Stimulated activated CD4-positive, alpha-beta T cell treated with anti-CD3 and anti-CD28 coated beads, TNF-alpha, amount 100 ng/mL, for 1 hour (primary cell): ENCODE measurements at places on chromosomes 5 and 9.
A peak's percentile ranks its signal among the peaks of the same experiment; 100 is the strongest.

DNA sequence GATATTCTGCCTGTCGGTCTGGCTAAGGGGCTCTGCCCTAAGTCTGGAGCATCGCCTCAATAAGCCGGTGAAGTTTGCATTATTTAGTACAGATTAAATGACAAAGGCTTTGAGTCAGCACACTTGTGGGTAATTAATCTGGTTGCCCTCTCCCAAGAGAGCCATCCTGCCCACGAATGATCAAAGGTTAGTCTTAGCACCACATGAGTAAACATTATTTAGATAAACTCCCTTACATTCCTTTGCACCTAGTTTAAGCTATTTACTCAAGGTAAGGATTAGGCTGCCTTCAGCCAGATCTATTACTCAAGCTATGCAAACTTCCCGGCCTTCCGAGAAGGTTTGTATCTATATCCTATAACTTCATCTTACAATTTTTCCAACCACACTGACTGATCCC, 572.1 kb downstream of the CHSY3 start:
- no peak for DNase-seq

GRCh38 chr9:79384501-79384900, 187.3 kb upstream of the TLE4 start:
- no peak for DNase-seq

DNA sequence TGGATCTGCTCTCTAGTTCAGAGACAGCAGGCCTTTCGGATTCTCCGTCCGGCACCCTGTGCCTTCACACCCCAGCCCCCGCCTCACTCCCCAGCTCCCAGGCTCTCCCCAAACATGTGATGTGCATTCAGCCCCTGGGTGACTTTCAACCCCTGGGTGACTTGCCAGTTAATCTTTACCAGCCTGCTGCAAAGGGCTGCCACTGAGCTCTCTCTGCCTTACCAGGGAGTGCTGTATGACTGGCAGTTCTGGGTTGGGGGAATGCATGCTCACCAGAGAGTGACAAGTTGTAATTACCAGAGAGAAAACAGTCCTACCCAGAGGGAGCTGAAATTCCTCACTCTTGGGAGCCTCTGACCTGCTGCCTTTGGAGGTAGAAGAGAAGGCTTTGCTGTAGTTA, 4.9 kb upstream of the ADRA1B start:
- DNase-seq, result no peak

DNA sequence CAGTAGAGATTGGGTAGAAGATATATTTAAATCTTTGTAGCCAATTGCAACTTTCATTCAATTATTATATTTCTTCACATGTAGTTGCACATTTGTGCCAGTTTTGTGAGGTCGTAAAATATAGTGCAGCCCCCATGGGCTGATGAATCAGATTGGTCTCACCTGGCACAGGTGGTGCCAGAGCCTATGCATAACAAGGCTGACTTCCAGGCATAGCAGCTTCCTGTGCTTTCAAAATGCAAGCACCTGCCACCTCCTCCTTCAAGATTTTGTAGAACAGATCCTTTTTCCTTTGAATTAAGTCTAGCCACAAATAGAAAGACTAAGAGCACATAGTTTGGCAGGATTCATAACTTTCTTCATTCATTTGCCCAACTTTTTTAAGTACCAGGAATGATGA, 87.1 kb downstream of the STARD4 start:
- no peak for DNase-seq

- no peak for DNase-seq
Observed at GRCh38 chr5:78587775-78588291, 60.7 kb downstream of the LHFPL2 start.

DNA sequence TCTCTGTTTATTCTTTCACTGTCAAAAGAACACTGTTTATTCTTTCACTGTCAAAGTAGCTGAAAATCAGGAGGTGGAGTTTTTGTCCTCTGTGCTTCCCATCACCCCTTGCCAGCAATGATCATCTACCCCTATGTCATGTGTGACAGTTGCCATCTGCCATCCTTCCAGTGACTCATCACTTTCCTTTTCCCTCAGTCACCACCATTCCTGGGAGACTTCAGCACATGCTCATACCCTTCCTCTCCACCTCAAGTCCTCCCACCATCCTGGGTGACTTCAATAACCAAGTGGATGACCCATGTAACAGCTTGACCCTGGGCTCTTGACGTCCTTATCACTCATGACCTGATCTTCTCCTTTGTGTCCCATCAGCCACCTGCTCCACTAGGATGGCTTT, 43.3 kb upstream of the RASEF start:
- DNase-seq, result no peak

GRCh38 chr9:77456829-77457437, 191.2 kb downstream of the GNA14 start:
- DNase-seq, result peak; percentile 57

DNA sequence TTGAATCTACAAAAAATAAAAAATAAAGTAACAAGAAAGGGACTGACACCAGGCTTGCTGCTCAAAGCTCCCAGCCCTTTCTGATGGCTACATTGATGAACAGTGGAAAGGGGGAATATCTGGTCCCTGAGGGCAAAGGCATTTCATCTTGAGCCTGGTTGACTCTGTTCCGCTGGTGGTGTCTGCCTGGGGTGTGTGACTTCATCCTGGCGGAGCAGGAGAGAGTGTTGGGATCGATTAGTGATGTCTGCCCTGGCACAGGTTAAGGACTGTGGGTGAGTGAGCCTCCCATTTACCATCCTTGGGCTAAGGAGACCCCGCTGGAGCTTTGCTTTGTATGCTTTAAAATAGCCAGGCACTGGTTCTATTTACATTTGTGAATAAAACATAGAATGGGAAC, 56.9 kb upstream of the ASS1 start:
- DNase-seq, result no peak
